ENCODE measurements at places on chromosomes 1 and 21.

DNA sequence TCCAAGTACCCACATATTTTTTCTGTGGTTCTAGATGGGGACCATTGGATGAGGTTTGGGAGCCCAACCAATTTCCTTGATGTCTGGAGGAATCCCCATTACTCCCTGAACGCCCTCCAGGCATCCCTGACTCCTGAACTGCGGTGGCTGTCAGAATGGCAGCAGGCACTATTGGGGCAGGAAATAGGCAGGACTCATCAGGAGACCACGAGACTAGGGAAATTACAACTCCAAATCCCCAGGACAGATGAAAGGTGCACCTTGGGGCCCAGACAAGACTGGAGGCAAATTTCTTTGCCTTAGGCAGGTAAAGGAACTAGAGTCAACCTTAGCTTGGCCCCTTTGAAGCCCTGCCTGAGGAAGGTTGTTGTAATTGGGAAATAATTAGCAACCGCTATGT lies 1.1 kb downstream of the CGN start:
- no peak for DNase-seq

DNA sequence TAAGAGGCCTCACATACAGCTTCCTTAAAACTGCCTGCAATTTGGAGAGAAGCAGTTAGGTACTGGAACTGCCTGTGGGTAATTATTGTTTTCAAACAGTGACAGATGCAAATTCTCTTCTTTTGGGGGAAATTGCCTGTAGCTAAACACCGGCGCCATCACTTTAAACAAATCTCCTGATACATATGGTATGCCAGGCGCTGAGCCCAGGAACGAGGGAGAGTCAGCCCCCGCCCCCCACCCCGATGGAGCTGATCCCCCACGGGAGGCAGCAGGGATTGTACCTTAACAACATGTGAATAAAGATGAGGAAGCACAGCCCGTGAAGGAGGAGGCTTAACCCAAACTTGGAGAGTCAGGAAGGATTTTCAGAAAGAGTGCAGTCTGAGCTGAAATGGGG lies 7.1 kb downstream of the TMEM51 start:
- DNase-seq = no peak

- DNase-seq = no peak
Measured at GRCh38 chr21:38622081-38622826, 124.0 kb upstream of the ERG start.

GRCh38 chr1:24769656-24770651 lies 24.7 kb downstream of the CLIC4 start:
- no peak for DNase-seq

GRCh38 chr1:113787663-113788062 lies 24.6 kb downstream of the RSBN1 start:
- DNase-seq = no peak

- DNase-seq = no peak
Measured at GRCh38 chr1:193525917-193526710, 339.7 kb upstream of the B3GALT2 start.

GRCh38 chr1:240194120-240194519 lies 102.4 kb downstream of the FMN2 start:
- DNase-seq = no peak

GRCh38 chr1:37890378-37891014 lies 31.1 kb upstream of the MTF1 start:
- peak; percentile 40 for DNase-seq

DNA sequence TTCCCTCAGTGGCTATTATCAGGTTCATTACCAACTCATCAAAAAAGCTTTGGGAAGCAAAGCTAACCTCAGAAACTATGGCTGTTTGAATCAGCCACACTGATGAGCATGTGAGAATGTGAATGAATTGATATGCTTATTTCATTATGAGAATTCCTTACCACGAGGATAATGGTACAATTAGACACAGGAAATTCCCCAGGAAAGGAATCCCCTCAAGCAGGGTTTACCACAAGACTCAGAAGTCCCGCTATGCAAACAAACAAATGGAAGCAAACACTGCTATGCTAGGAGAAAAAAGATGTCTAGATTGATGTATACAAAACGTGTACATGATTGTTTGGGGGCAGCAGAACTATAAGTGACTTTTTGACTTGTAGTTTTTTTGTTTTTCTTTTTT lies 205.0 kb downstream of the HMCN1 start:
- DNase-seq = no peak

DNA sequence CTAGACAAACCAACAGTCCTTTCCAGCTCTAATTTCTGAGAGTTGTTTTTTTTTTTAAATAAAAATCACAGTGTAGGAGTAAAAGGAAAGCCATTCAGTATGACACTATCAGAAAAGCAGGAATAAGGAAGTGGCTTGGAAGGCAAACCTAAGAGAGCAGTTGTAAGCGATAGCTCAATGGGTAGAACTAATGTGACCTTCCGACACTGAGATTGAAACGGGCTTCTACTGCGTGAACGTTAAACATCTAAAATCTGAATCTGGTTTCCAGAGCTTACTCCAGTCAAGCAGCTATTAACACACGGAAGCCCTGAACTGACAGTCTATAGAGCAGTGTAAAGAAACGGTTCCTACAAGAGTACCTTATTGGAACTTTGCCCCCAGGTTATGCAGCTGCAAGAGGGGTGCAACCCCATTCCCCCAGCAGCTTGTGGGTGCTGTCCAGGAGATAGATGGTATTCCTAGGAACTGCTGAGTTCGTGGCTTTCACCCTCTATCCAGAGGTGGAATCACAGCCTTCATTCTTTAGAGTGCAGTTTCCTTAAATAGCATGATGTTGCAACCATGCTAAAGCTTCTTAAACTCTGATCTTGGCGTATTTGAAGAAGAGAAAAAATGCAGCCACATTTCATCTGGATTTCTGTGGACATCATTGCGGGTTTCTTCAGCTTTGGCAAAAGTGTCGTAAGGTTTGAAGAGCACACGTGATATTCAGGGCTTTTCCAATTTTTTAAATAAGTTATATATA lies 3.3 kb upstream of the IRF2BP2 start:
- peak; percentile 67 for DNase-seq

DNA sequence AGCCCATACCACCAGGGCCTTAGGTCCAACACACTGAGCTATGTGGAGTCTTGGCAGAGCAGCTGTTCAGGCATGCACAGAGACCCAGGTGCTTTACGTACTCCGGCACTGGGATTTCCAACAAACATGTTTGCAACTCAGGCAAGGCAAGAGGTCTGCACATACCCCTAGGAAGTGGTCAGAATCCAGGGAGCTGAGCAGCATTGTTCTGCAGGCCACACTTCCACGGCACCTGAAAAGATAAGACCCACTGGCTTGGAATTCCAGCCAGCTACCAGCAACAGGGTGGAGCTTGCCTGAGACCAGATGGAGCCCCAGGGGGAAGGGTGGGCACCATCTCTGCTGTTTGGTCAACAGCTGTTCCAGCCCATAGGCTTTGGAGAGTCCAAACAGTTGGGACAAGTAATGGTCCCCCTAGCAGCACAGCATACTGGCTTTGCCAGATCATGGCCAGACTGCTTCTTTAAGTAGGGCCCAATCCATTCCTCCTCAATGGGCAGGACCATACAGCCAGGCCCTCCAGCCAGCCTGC lies 51.7 kb upstream of the LRRC8B start:
- no peak for DNase-seq

DNA sequence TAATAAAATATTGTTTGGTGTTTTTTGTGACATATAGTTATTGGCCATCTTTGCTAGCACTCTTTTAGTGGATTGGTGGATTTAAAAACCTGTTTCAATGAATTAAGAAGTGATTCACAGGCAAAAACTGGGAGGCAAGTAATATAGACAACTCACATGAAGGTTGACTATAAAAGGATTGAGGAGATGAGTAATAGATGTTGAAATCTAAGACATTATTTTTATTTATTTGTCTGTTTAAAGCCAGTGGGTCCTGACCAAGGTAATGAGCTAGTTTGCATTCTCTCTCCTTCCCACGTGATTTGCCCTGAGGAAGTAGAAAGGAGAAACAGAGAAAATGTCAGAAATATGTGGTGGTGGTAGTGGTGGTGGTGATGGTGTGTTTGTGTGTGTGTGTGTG lies 351.5 kb upstream of the ZP4 start:
- no peak for DNase-seq

DNA sequence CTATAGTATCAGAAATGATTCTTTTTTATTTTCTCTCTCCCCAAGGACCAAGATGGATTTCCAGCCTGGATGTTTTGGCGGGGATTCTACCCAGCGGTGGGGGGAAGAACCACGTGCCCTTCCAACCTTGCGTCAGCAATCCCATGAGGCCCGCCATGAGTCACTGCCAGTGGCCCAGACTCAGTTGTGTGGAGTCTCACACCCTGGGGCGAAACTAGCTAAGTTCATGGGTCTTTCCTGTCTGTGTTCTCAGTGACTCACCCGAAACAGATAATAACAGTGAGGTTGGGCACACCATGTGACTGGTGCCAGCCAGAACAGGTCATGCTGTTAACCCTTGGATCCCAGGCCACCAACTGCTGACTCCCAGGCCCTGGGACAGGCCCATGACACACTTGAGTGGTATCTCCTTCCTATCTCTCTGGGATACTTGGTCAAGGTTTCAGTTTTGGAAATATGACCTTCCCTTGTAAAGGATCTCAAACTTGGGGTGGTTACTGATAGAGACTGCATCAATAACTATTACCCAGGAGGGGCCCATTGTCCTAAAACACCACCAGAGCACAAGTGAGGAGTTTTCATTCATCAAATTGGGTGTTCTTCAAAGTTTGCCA lies 98.0 kb upstream of the DUSP10 start:
- DNase-seq = no peak

- no peak for DNase-seq
Measured at GRCh38 chr1:44111861-44112260, 6.8 kb upstream of the KLF17 start.

GRCh38 chr1:6108937-6109614 lies 63.4 kb downstream of the KCNAB2 start:
- peak; percentile 89 for DNase-seq

GRCh38 chr1:239805042-239805441 lies 286.6 kb upstream of the FMN2 start:
- DNase-seq = no peak

DNA sequence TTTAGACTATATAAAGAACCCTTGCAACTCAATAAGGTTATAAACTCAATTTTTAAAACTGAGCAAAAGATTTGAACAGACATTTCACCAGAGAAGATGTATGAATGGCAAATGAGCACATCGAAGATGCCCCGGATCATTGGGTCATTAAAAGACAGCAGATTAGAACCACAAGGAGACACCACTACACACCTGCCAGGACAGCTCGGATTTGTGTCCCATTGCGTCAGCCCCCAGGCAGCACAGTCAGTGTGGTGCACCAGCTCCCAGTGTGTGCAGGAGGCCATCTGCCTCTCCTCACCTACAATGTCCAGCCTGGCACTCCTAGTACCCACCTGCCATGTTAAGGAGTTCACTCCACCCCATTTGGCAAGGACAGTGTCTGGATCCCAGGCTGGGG lies 61.1 kb upstream of the LRP8 start:
- no peak for DNase-seq

GRCh38 chr1:2951856-2952255 lies 69.4 kb upstream of the ACTRT2 start:
- DNase-seq = no peak

DNA sequence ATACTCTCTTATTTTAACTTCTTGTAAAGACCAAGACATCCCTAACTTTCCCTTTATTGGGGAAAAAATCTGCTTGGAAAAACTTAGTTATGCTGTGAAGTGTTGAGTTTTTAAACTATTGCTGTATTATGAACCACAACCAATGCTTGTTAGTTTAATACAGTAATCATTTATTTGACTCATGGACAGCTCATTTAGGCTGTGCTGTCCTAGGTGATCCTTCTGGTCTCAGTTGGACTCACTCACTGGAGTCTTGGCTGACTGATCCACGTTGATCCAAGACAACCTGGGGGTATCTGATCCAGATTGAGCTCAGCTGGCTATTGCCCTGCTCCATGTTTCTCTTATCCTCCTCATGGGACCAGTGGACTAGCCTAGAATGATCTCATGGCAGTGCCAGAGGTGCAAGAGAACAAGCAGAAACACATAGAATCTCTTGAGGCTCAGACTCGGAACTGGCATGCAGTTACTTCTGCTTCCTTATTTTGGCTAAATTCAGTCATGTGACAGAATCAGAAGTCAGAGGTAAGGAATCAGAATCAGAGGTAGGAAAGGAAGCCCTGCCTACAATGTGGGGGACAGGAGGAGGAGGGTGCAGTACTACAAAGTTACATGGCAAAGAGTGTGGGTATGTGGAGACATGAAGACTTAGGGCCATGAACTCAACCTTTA lies 156.5 kb downstream of the FGGY start:
- no peak for DNase-seq

GRCh38 chr1:202110977-202111376 lies 11.7 kb upstream of the GPR37L1 start:
- DNase-seq = no peak

- DNase-seq = no peak
Measured at GRCh38 chr1:174041369-174041768, 19.2 kb upstream of the RC3H1 start.

DNA sequence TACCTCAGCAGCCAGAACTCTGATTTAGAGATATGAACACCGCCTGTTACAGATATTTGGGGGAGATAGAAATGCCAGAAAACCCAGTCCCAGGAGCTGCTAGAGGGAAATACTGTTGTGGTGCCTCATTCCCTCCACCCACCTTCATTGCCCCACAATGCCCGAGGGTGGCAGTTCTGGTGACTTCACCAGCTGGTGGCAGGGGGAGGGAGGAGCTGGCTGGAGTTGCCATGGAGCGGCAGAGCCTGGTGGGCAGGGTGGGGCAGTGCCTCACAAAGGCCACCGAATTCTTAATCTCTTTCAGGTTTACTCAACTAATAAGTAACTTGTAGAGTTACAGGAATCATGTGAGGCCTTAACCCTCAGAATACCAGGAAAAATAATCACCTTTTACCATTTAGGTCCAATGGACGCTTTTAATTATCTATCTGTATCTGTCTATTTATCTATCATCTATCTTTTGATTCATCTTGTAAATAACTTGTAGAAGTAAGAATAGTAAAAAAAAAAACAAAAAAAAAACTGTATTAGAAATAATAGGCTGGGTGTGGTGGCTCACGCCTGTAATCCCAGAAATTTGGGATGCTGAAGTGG lies 11.7 kb upstream of the S100A11 start:
- DNase-seq = no peak

DNA sequence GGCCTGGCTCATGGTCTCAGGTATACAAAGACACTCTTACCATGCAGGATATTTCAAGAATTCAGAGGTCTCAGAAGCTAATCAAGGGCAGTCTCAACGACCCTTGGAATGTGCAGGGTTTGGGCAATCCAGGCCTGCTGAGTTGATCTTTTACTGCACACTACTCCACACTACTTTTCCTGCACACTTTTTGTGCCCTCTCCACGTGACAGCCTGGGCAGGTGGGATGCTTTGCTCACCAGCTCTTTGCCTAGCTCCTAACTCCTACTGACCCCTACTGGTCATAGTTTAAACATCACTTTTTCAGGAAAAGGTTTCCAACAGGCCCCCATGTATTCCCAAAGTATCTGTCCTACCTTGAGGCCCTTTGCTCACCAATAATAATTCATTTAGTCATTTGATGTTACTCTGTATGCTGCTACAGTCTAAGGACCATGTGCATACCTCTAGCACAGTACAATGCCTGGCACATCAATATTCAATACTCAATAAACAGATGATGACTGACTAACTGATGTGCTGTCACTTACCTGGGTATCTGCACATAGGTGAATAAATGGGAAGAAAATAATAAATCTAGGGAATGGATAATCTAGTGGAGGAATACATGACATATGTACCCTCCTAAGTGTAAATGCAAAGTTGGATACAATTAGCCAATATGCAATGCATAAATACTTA lies 9.6 kb downstream of the DUSP23 start:
- no peak for DNase-seq

GRCh38 chr1:46117810-46118494 lies 14.5 kb downstream of the PIK3R3 start:
- DNase-seq = no peak

- DNase-seq = no peak
Measured at GRCh38 chr21:29606613-29607012, 307.9 kb downstream of the BACH1 start.
